ENCODE measurements at places on chromosomes 6 and 20. TPM values are rescaled to one million over a fixed set of nuclear protein-coding genes. Genes with fewer than 3 reads are reported as not detected.

The SRMS gene
- not detected for total RNA-seq

The ADGB gene
- total RNA-seq, result not detected

The PTK6 gene
- 12.5 TPM for total RNA-seq

GRCh38 chr20:64229507-64230061, 26.0 kb upstream of the PCMTD2 start:
- no peaks in the 10 kb centered on the region for H3K27me3 ChIP-seq
- no peak for DNase-seq
- H3K4me3 ChIP-seq, result no peak overlapping the region
- no peaks in the 10 kb centered on the region for H3K36me3 ChIP-seq
- no peaks in the 10 kb centered on the region for H3K4me1 ChIP-seq

- DNase-seq, result no peak
- no peak overlapping the region for H3K4me3 ChIP-seq
- no peaks in the 10 kb centered on the region for H3K4me1 ChIP-seq
- H3K27me3 ChIP-seq, result no peaks in the 10 kb centered on the region
- H3K36me3 ChIP-seq, result no peaks in the 10 kb centered on the region
- no peak overlapping the region for H3K27ac ChIP-seq
Measured at GRCh38 chr6:121651420-121651819, 216.0 kb downstream of the GJA1 start.

The MOG gene
- total RNA-seq, result not detected
